Activated CD4-positive, alpha-beta T cell treated with anti-CD3 and anti-CD28 coated beads for 24 hours (primary cell): ENCODE measurements at places on chromosomes 7 and 10.

- no peak for DNase-seq
These were observed 644 bp downstream of the PPP1R35 start for GRCh38 chr7:100435401-100436304.

- no peak for DNase-seq
These were observed 10.4 kb upstream of the NXPH1 start for GRCh38 chr7:8423057-8423456.

DNA sequence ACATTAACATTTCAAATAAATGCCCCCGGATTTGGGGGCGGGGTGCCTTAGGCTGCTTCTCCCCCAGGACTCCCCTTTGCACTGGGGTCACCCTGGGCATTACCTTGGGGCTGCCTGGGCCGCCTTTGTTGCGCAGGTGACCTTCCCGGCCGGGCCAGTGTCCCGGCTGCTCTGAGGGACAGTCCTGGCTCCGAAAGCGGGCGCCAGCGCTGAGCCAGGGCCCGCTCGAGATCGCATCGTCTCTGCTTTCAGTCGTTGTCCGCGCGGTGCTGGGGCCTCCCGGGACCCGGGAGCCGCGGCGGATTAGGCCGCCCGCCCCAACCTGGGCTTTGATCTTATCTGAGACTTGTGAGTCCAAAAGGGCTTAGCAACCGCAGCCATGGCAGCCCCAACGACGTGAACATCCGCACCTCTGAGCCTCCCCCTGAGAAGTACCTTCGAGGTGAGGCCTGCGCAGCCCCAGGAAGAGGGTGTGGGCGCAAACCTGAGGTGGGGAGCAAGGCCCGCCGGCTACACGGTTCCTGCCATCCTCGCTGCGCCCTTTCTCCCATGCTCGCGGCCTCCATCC, 14.8 kb upstream of the WAPL start:
- DNase-seq, result peak; percentile 13

DNA sequence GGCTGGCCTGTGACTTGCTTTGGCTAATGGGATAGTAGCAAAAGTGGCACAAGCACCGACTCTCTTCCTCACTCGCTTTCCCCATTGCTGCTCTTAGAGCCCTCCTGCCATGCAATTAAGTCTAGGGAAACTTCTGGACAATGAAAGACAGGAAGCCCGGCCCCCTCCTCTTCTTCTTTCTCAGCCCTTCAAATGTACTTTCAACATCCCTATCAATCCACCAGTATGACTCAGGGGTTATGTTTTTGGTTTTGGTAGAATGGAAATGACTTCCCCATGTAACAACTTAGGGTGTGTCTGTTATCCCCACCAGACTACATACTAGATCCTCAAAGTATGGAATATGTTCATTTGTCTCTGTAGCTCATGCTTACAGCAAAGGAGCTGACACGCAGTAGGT, 139.0 kb upstream of the GDF10 start:
- no peak for DNase-seq

DNA sequence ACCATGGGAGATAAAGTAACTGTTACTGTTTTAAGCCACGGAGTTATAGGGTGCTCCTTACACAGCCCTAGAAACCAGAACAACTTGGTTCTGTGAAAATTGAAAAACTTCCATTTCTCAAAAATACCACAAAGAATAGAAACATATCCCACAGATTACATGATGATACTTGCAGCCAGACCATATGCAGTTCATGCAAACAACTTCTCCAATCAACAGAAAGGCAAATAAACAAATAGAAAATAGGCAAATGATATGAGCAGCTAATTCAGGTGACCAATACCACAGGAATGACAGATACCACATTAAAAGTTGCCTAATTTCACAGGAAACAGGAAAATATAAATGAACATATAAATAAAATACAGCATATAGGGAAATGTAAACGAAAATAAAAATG, 297.5 kb downstream of the HTR7 start:
- no peak for DNase-seq

GRCh38 chr7:139354729-139355128, 5.0 kb upstream of the LUC7L2 start:
- DNase-seq, result no peak

GRCh38 chr10:110845756-110846620, 25.7 kb upstream of the PDCD4 start:
- no peak for DNase-seq

DNA sequence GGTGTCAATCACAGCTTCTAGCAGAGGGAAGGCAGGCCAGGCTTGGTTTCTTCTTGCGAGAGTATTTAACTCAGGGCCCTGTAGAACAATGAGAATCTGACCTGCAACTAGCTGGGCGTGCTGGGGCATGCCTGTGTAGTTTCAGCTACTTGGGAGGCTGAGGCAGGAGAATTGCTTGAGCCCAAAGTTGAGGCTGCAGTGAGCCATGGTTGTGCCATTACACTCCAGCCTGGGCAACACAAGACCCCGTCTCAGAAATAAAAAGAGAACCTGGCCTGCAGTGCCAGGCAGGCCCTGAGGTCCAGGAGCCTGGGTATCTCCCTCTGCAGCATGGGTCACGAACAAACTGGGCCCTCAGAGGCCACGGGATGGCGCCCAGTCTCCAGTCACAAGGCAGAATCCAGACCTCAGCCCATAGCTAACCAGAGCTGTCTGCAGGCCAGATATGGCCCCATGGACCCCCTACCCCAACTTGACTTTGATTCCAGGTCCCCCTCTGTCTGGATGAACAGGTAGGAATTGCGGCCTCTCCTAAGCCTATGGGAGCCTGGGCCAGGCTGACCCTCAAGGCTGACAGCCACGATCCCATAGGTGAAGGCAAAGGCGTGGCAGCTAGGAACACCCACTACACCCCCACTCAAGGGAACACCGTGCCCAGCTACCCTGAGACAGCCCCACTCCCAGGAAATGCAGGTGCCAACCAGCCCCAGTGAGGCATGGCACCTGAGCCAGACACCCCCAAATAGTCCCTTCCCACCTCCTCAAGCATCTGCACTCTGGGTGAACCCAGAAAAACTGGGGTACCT, 102.7 kb upstream of the TNRC18 start:
- DNase-seq, result peak; percentile 34

DNA sequence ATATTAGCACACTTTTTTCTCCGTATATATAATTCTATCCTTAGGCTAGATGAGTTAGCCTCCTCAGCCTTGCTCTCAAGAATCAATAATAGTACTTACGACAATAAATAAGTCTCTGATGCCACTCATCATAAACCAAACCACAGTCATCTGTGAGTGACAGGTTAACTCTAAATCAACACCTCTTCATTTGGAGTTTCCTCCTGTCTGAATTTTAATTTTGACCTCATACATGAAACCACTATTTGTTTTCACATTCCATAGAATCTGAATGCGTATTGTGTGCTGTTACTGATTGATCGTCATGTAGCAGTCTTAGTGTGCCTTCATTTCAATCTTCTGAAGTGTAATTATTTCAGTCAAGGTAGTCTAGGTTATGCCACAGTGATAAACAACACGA, 85.8 kb downstream of the HGF start:
- DNase-seq, result no peak

- no peak for DNase-seq
These were observed 78.7 kb upstream of the MKLN1 start for GRCh38 chr7:131249003-131249402.

DNA sequence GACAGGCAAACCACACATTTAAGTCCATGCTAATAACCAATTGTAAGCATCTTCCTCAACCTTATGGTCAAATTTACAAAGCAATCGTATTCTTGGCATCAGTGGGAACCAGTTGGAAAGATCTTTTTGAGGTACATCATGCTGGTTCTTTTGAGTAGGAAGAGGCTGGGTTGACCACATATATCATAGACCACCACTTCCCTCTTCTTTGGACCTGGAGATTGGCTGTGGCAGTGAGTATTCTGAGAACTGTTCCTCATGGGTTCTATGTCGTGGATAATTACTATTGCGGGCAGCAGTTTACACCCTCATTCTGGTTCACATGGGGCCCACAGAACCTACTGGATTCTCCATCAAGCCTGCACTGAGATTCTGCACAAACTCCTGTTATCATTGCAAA, 35.5 kb upstream of the C1GALT1 start:
- no peak for DNase-seq

DNA sequence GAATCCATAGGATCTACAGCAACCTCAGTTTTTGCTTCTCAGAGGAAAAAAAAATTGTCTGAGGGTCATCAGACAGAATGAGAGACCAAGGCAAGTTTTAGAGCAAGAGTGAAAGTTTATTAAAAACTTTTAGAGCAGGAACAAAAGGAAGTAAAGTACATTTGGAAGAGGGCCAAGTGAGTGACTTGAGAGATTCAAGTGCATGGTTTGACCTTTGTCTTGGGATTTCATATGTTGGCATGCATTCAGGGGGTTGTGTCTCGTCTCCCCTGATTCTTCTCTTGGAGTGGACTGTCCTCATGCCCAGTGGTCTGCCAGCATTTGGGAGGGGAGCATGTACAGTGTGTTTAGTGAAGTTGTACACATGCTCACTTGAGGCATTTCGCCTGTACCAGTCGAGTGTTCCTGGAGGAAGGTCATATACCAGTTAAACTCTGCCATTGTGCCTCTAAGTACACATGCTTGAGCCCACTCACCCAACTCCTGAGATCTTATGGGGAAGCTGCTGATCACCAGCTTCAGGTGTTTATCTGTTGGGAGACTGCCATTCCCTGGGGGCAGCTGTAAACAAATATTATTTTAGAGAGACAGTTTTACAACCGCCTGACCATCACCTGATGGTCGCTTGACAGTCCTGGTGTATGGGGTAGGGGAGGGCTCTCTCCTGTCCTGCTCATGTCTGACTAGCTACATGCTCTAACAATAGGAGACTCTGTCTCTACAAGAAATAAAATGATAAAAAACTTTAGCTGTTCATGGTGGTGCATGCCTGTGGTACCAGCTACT, 109.4 kb downstream of the EEPD1 start:
- DNase-seq, result no peak

DNA sequence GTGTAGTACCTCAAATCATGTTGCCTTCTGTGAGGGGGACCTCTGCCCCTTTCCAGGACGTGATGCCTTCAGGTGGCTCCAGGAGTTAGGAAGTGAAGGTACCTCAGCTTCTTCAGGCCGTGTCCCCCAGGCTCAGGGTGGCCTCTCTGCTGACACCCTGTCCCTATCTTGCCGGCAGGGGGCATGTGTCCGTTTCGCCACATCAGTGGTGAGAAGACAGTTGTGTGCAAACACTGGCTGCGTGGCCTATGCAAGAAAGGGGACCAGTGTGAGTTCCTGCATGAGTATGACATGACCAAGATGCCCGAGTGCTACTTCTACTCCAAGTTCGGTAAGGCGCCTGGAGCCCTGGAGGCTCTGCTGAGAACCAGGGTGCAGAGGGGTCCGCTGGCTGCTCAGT, 9.2 kb downstream of the CPSF4 start:
- DNase-seq, result no peak

DNA sequence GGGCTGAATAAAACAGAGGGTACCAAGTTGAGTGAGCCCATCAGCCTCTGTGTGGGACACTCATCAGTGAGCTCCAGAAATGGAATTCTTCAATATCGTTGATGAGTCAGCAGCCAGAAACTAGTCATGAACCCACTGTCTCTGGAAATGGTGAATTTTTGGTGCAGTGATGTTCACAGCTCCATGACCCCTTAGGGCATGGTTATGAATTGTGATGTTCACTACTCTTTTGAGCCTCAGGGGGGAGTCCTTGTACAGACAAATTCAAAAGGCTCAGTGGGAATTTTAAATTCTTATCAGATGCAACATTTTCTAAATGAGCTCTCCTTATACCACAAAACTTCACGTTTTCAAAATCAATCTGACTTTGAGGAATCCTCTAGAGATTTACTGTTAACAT, 335.7 kb downstream of the PHTF2 start:
- DNase-seq, result no peak

- DNase-seq, result no peak
These were observed 852.0 kb upstream of the PHF14 start for GRCh38 chr7:10121631-10122030.

DNA sequence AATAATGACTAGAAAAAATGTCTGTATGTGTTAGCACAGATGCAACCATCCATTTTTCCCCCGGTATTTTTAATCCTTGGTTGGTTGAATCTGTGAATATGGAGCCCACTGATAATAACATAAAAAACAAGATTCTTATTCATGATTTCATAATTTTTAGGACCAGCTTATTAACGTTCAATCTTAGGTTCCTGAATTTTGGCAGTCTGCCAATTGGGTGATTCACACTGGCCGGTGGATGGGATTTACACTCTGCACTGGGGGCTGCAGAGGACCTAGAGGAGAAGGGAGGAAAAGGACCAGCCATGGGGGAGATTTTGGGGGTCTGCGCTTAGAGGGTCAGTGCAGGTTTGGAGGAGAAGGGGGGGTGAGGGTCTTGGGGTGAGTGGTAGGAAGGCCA, 327.9 kb downstream of the ACTR3B start:
- DNase-seq, result no peak

DNA sequence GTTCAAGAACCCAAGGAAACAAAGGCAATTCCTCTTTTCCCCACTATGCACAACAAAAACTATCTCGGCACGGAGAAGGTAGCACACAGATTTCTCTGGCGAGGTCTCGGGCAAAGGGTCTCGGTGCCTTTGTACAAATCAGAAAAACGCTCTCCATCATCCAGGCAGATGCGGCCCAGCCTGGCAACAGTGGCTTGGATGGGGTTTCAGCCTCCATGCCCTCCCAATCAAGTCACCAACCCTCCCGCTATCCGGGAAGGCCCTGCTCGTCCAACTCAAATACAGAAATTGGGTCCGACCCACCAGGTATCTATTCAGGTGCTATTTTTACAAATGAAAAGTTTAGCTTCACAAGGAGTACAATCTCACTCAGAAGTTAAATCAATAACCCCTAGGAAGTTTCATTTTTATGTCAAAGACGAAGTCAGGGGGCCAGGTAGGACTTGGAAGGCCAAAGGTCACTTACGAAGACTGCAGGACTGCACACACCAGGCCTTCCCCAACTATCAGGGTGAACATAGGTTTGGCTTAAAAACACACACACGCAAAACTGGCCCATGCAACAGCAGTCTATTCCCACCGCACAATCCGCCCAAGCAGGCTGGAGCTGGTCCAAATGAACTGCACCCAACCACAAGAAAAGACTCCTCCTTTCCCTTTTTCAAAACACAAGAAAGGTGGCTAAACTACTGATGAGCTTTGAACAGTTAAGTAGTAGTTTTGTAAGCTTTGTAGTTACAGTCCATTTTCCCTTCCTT, 43.0 kb downstream of the GNA12 start:
- DNase-seq, result no peak

GRCh38 chr7:10536561-10536960, 437.1 kb upstream of the PHF14 start:
- DNase-seq, result no peak

- DNase-seq, result no peak
These were observed 299.9 kb upstream of the LYZL1 start for GRCh38 chr10:28988980-28989379.

DNA sequence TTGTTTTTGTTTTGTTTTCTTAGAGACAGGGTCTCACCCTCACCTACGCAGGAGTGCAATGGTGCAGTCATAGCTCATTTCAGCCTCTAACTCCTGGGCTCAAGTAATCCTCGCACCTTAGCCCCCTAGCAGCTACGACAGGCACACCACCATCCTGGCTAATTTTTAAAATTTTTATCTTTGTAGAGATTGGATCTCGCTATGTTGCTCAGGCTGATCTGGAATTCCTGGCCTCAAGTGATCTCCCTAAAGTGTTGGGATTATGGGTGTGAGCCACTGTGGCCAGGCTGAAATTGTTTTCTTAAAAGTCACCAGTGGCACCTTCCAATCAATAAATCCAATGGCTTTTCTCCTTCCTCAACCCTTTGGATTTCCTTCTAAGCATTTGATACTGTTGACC, 20.9 kb upstream of the DDX50 start:
- DNase-seq, result no peak

GRCh38 chr7:114502454-114503254, 88.0 kb downstream of the FOXP2 start:
- no peak for DNase-seq

- DNase-seq, result no peak
These were observed 159.9 kb downstream of the MGMT start for GRCh38 chr10:129626796-129627435.
